ENCODE measurements at places on chromosomes 3 and 15.

GRCh38 chr3:139388821-139389551 lies 461 bp downstream of the COPB2 start:
- DNase-seq = no peak

GRCh38 chr15:70479056-70479455 lies 284.3 kb downstream of the UACA start:
- no peak for DNase-seq

- no peak for DNase-seq
These were observed 99.4 kb upstream of the LPP start for GRCh38 chr3:188054541-188054940.

DNA sequence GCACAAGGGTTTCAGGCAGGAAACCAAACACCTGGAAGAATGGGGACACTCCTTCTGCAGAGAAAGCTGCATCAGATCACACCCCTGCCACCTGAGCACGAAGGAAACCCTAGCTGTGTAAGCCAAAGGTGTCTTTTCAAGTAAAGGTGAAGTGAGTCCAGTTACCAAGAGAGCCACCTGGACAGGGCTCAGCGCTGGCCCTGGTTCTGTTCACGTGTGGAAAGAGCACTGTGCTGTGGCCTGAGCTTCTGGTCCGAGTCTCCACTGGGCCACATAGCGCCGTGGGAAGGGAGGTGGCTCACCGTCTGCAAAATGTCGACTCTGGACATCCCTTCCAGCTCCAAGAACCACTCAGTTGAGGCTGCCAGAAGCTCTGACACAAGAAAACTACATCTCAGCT lies 151.1 kb downstream of the ADAMTS17 start:
- no peak for DNase-seq

DNA sequence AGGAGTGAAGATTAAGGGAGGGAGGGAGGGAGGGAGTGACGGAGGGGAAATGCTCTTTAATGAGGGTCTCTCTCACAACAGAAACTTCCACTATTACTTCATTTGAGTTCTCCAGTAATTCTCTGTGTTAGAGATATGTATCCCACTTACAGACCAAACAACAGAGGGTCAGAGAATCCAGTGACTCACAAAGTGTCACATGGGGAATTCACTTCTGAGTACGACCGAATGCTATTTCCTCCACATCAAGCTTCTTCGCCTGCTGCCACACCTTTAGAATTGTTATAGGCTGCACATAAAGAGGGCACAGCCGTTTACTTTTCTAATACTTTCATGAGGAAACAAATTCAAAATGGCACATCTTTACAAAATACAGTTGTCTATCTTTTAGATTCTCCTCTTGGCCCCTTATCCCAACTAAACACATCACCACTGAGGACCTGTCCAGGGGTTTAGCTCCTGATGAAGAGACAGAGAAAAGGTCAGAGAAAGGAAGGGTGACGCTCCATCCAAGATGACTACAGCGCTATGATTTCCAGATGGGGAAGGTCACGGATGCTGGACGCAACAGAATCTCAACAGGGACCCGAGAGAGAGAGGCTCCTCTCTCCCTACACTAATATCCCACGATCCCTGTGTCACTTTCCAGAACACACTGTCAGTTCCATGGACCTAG lies 119.0 kb downstream of the XXYLT1 start:
- no peak for DNase-seq

- DNase-seq = no peak
These were observed 444 bp upstream of the ABHD14A start for GRCh38 chr3:51974277-51974962.

DNA sequence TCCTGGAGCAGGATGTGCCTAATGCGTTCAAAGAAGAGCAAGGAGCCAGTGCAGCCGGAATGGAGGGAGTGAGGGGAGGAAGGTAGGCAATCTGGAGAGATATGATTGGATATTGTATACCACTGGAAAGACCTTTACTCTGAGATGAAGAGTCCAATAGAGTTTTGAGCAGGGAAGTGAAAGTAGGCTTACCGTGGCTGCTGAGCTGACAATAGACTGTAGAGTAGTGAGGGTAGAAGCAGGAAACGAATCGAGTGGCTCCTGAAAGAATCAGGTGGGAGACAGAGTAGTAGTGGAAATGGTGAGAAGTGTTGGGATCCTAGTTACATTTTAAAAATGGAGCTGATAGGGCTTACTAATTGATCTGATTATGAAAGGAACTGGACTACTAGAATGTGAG lies 51.8 kb upstream of the NUDT16 start:
- DNase-seq = no peak
